ENCODE measurements at places on chromosomes 4 and X.

- DNase-seq = peak; percentile 11
These were observed 3.5 kb downstream of the ASMTL start for GRCh38 chrX:1449036-1449822.

- no peak for DNase-seq
These were observed 20.0 kb downstream of the TMEM154 start for GRCh38 chr4:152659806-152660205.

- no peak for DNase-seq
These were observed 89.1 kb downstream of the FNIP2 start for GRCh38 chr4:158857951-158858350.

- peak; percentile 62 for DNase-seq
These were observed 97.9 kb downstream of the NR3C2 start for GRCh38 chr4:148344352-148344751.

- peak; percentile 61 for DNase-seq
These were observed 35.5 kb downstream of the TBC1D9 start for GRCh38 chr4:140720387-140721304.

DNA sequence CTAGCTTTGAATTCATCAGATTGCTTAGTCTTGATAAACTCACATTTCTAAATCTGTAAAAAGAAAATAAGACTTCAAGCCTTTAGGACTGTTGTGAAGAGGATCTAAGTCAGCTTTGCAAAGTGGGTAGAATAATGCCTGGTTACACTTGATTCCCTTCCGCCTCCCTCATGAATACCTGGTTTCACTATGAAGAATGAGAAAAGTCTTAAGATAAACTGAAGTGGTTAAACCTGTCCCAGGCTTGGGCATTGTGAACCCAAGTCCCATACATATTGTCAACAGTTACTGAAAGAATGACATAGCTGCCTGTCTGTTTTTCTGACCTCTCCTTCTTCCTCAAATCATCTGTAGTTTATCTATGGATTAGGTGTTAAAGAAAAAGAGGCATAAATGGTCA, 16.7 kb upstream of the GBA3 start:
- no peak for DNase-seq

DNA sequence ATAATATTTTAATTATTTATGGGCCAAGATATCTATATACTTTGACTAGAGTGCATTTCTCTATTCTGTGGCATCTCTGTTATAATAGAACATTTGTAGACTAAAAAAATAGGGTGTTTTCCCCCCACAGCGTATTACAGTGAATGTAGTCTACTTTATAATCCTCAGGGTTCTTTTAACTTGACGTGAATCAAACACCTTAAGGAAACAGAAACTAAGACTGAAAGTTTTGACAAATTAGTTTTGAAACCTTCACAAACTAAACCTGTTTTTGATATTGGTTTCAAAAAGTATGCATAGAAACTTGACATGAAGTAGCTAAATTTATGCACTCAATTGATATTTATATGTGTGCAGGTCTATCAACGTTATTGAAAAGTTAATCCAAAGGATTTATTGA, 1963.1 kb upstream of the TENM3 start:
- no peak for DNase-seq

GRCh38 chr4:176810481-176811249, 17.9 kb upstream of the VEGFC start:
- DNase-seq = no peak

DNA sequence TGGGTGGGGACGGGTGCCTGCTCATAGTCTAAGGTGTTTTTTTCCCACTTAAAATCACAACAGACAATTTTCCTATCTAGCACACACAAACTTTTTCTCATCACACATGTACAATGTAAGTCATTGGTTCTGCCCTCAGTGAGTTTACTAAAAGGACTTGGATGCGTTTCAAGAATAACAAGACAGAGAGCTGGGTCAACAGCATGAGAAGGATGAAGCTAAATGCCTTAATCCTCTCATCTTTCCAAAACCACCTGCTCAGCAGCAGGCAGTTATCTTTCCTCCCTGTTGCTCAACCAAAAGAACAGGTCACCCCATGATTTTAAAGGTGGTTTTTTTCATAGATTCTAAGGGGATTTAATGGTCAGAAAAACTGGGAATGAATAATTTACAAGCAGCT, 40.1 kb downstream of the OFD1 start:
- DNase-seq = no peak

GRCh38 chr4:180610324-180610723, 1632.9 kb upstream of the TENM3 start:
- DNase-seq = no peak

GRCh38 chrX:85859426-85859825, 187.9 kb downstream of the CHM start:
- no peak for DNase-seq

DNA sequence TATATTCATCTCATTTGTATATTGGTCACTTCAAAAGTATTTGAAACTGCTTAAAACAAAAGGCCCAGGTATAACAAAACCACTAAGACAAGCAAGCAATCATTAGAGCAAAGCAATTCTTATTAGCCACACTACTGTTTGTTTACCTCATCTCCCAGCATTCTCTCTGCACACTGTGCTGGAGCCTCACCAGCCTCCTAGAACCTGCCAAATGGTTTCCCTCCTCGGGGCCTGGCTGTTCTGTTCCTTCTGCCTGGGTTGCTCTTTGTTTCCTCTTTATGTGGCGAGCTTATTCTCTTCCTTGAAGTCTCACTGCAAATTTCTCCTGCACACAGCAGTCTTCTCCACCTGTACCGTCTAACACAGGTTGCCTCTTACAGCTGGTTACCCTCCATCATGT, 67.5 kb upstream of the MND1 start:
- DNase-seq = no peak

DNA sequence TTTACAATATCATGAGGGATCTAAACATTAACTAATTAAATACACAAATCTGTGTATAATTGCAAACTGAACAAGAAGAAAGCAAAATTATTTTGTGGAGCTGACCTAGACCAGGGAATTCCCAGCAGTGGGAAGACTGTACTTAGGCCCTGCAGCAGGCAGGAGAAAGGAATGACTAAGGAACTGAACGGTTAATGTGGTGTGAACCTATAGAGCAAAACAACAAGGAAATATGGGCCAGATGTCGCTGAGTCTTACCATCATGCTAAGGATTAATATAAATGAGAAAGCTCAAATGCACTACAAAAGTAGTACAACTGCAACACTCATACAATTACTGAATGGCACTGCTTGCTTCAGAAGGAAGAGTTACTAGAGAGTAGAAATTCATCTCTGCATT, 120.3 kb upstream of the ATXN3L start:
- DNase-seq = no peak

DNA sequence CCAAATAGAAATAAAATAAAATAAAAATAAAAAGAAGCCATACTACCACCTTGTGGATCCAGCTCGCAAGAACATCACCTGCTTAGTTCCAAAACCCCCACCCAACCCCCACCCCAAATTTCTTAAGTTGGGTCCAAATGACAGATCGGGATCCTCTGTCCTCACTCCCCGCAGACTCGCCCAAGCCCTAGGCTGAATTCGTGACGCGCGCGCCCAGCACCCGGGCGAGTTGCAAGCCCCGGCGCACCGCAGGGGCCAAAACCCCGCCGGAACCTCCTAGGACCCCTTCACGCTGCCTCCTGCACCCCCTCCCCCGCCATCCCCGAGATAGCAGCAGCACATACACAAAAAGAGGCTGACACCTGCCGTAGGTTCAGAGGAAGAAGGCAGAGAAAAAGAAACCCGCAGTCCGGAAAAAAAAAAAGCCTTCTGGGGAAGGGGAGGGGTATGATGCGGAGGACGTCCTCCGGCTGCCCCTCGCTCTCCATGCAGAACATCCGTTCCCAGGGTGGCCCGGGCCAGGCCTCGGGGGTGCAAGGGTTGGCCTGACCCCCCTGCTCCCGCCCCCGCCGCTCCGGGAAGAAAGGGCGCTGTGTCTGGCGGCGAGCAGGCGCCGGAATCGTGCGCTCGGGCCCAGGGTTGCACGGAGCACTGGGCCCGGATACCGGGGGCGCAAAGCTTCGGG, 2.6 kb downstream of the NLGN4X start:
- DNase-seq = no peak

GRCh38 chr4:92387459-92388069, 83.8 kb downstream of the GRID2 start:
- DNase-seq = no peak

DNA sequence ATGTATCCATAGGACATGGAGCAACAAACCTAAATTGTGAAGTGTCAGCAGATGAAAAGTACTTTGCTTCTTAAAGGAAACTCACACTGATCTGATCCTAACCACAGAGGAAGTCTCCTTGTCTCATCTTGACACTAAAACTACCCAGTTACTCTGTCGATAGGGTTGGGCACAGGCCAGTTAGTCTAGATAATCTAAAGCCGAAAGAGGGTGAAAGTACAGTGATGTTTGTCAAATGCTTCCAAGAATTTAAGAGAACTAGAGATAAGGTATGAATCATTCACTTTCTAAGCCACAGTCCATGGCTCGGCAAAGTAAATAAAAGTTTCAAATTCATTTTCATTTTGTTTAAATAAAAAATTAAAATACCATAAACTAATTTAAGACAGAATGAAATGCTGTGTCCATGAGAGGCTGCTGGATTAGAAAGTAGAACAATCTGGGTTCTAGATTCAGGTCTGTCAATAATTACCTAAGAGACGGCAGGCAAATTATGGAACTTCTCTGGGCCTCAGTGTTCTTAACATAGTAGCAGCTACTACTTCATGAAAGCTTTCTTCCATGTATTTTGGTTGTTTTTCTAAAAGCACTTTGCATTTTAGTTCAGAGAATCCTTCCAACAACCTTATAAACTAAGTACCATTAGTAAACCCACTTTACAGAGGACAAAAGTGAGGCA, 176.7 kb downstream of the LDB2 start:
- DNase-seq = no peak

DNA sequence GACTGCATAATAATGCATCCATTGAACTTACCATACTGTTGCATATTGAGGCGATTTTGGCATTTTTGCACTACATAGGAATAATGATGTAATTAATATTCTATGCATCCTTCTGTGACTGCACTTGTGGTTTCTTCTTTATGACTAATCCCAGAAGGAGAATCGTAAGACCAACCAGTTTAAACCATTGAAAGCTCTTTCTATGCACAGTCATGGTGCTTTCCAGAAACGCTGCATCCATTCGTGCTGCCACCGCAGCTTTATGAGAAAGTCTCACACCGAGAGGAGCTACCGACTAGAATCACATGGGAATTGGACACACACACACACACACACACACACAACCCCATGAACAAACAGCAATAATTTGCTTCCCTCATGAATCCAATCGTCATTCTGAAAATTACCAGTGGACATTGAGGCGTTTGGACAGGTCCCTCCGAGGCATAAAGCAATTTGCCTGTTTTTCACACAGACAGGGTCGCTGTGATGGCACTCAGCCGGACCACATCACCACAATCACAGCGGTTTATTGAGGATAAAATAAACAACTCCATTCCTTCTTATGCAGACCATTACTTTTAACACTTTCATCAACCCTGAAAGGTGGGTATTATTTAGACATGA, 64.2 kb downstream of the PACRGL start:
- no peak for DNase-seq

DNA sequence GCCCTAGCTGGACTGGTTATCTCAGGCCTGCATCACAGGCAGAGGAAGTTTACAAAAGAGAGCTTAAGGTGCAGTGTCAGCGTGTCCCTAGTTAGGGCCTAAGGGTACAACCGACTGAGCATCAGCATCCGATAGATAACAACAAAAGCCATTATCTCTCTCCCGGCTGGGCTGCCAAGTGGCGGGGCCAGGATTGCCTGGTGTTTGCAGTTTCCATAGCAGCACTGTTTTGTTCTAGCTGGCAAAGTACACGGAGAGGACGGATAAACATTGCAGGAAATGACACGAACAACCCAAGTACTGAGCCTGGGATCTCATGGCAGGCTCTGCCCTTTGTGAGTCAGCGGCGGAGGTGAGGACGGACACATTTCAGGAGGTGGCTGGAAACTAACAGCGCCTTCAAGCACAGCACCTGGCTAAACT, 104.7 kb upstream of the NOCT start:
- no peak for DNase-seq

GRCh38 chr4:120520761-120521160, 401.8 kb downstream of the PRDM5 start:
- DNase-seq = no peak

DNA sequence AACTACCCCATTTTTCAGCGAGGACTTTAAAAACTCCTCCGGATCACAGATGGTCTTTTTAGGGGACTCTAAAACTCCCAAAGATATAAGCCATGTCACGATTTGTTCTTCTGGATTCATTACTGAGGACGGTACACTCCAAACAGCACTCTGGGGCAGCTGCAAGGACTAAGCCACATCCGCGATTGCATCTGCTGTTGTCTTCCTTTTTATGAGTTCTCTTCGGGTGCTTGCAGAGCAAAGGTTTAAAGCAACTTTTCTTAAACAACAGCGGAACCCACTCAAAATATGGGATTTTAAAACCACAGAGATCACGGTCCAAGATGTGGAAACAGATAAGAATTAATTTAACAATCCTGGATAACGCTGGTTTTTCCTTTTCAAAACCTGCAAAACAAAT, at the start of gene ARHGEF6:
ARHGEF6 (minus strand) TSS at position 170 of the 400 bp plus-strand sequence; CDS start at position 120, 50 bp downstream.
- no peak for DNase-seq

DNA sequence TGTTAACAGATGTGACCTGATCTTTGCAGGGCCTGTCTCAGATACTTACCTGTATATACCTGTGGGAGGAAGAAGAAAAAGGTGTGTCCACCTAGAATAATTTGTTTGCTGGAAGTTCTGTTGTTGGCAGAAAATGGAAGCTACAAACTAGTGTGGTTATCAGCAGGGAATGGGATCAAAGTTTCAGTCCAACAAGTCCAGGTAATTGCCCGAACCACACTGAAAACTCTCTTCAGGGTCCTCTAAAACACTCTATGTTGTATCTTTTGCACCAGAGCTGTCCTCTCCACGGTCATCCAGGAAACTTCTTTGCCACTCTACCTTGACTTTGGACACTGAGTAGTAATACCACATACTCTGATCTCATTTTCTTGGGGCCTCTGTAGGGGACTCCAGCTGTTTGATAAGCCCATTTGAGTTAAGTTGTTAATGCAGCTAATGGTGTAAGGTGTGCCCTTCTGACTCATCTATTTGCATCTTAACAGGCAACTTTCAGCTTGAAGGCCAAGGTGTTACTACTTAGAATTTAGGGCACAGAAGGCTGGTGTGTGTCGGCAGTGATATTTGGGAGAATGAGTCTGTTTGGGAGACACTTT, 38.7 kb upstream of the GATB start:
- no peak for DNase-seq

- no peak for DNase-seq
These were observed 39.6 kb downstream of the RPS6KA3 start for GRCh38 chrX:20227116-20227515.

DNA sequence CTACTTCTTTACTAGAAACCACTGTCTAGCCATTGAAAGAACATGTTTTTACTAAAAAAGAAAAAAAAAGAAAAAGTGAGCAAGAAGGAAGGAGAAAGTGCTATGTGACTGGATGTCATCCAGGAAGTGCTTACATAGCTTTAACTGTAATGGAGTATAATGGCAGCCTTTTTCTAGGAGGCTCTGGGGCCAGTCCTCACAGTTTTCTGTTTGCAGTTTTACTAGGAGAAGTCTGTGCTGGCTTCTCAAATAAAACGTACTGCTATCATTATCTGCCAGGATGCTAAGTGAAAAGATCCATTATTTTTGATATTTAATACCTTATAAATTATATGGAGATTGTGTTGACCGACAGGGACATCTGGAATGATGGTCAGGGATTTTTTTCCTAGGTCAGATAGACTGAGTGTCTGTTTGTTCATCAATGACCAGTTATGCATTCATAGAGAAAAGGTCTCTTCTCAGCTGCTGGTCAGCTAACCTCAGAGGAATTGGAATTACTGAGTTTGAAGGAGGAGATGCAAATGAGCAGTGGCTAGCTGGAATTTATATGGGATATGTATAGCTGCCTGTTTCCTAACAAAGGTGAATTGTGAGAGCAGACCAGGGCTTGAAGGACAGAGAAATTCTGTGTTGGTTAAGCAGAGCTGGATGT, 21.7 kb downstream of the LPAR4 start:
- DNase-seq = no peak
